NCI-H2029 treated with DMSO at 0.1 percent for 48 hours (cell line): ENCODE measurements at places on chromosomes 16 and 17.

DNA sequence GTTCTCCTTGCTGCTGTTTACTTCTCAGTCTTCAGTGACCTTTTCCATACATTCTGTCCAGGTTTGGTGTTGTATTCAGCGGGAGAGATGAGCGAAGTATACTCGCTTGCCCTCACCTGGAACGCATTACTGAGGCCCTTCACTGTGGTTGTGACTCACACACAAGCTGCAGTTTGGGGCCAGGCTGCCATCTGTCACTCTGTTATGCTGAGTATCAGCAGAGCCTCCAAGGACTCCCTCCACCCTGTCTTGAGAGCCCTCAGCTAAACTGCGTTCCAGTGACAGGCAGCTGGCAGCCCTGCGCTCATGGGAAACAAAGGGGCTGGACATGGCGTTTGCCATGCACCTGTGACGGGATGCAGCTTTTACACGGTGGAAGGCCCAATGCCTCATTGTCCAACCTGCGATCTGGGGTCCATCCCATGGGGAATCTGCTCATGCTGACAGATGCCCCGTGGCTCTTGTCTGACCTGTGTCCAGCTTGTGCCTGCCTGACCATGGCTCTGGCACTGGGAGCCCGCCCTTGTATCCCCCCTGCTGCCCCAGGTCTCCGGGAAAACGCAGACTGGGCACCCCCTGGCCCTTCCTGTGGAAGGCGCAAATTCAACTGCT, 6.5 kb upstream of the ZNF778 start:
- DNase-seq = no peak

DNA sequence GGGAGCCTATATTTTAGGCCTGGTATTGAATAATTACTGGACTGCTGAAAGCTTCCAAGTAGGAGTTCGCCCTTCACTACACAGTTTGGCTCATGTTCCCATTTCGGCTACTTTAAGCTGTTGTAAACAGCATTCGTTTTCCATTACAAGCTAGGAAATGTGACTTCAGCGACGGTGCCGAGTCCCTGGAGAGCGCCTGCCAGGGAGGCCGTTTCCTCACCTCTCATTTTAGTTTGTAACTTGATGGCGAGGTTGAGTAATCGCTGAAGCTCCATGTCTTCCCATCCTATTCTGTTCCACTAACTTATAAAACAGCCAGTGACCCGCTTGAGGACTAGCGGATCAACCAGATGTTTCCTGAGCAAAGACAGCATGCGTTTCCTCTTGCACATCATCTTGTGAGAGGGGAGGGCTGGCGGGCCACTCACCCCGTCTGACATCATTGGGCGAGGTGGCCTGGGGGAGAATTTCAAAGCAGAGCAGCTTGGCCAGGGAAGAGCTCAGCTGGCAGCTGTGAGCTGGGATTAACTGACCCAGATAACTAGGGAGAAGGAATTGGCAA, 32.9 kb downstream of the PCTP start:
- DNase-seq = peak; percentile 42

DNA sequence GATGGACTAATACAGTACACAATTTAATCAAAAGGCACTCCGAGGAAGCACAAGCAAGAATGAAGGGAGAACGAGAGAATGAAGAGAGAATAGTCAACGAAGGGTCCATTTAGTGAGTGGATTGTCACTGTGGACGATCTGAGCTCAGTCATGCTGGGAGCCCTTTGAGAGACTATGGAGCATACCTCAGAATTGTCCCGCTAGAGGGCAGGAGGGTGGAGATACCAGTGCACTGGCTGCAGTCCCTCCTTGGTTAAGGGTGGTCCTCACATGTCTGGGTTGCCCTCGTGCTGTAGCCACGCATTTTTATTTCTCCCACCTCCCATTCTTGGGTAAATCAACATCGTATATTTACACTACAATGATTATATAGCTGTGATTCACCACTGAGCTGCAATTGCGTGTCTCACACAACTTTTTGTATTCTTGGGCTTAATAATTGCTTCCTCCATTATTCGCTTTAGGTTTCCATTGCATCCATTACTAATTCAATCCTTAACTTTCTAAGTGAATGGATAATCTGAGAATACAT, 33.2 kb upstream of the FAM20A start:
- DNase-seq = no peak

- DNase-seq = no peak
Observed at GRCh38 chr17:16986391-16986790, 14.5 kb upstream of the TNFRSF13B start.

GRCh38 chr17:50055055-50055425, 870 bp upstream of the ITGA3 start:
- DNase-seq = peak; percentile 45
